ENCODE measurements at places on chromosomes 12 and 14.
A peak's percentile ranks its signal among the peaks of the same experiment; 100 is the strongest.

- DNase-seq = no peak
These were observed 61.8 kb upstream of the DIO3 start for GRCh38 chr14:101499513-101499912.

DNA sequence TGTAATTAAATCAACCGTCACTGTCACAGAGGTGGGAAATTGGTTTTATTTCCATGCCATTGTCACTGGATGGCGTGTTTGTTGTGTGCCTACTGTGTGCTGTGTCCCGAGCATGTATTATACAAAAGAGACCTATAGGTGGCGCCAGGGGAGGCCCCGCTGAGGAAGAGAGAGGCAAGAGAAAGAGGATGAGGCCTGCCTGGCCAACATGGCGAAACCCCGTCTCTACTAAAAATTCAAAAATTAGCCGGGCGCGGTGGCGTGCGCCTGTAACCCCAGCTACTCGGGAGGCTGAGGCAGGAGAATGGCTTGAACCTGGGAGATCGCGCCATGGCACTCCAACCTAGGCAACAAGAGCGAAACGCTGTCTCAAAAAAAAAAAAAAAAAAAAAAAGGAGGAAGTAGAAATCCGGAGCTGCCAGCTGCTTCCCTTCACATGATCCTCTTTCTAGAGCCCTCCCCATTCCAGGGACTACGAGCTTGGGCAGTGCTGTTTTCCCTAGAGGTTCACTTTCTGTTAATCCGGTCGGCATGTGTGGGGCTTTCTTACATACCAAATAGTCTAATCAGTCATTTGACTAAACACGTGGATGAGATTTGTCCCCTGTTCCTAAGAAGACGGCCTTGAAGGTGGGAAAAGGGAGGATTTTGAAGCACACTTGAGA is 6.4 kb upstream of the CCDC175 start:
- DNase-seq = no peak

- DNase-seq = no peak
These were observed 80.0 kb downstream of the METTL25 start for GRCh38 chr12:82438356-82438755.

- no peak for DNase-seq
These were observed 751.7 kb downstream of the NRXN3 start for GRCh38 chr14:78921856-78922255.

GRCh38 chr12:132324841-132325732 is 4.3 kb downstream of the GALNT9 start:
- no peak for DNase-seq

DNA sequence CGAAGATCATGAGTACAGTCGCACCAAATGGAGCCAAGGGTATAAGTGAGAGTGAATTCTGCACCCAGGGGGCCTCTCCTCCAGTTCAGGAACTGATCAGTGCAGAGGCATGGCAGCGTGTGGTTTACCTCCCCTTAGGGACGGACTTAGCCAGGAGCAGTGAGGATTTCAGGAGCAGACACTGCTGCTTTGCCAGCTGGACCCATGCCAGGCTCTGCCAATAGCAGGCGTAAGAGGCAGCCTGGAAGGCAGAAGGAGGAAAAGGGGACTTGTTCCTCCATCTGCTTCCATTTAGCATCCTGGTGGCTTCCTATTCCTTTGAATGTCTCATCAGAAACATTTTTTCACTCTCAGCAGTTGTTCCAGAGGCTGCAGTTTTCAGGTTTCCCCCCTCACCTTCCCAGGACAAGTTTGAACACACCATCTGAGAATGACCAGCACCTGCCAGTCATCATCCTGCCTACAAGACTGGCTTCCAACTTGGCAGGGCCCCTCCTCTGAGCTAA is 137.0 kb upstream of the LMNTD1 start:
- DNase-seq = no peak

DNA sequence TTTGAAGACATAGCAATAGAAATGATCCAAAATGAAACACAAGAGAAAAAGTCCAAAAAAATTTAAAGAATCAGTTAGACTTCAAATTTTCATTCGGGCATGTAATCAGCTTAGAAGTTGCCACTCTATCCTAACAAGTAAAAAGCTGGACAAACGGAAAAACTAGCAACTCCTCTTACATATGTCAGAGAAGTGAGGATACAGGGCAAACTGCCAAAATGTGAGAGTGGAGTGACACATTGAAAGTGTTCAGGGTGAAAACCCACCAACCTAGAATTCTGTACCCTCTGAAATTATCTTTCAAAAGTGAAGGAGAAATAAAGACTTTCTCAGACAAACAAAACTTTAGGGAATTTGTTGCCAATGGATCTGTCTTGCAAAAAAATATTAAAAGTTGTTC is 42.0 kb upstream of the CHPT1 start:
- DNase-seq = no peak

- DNase-seq = no peak
These were observed 751 bp downstream of the GDF11 start for GRCh38 chr12:55743406-55744339.

GRCh38 chr12:11508699-11509098 is 113.3 kb upstream of the PRB2 start:
- DNase-seq = no peak

DNA sequence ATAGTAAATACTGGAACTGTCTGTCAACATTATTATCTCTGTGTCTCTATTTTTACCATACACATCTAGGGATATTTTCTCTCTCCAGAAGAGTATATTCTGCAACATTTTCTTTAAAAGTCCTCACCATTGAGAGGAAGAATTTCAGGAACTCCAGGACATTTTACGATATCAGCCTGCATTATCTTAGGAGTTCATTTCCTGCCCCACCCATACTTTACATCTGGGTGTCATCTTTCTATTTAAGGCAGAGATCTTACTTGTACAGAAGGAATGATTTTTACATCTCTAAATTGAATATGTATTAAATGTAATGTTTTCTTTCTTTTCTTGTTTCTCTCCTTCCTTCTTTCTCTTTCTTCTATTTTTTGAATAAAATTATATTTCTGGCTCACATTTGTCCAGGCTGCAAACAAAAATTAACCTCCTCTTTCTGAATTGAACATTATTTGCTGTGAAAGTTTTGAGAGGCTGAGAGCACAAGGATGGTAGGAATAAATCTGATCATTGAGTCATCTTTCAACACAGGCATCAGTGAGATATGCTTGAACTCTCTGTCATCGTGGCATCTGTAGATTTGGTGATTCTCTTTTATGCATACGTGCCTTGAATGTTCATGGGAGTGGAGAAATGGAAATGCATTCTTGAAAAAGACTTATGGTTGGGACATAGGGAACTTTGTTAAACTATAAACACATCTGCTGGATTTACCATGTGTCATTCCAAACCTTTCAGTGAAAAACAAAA is 753.6 kb downstream of the SLC16A7 start:
- no peak for DNase-seq

- no peak for DNase-seq
These were observed 646.1 kb upstream of the TMEM132C start for GRCh38 chr12:127620735-127621355.

- no peak for DNase-seq
These were observed 132.3 kb downstream of the SLC38A4 start for GRCh38 chr12:46693518-46693917.

DNA sequence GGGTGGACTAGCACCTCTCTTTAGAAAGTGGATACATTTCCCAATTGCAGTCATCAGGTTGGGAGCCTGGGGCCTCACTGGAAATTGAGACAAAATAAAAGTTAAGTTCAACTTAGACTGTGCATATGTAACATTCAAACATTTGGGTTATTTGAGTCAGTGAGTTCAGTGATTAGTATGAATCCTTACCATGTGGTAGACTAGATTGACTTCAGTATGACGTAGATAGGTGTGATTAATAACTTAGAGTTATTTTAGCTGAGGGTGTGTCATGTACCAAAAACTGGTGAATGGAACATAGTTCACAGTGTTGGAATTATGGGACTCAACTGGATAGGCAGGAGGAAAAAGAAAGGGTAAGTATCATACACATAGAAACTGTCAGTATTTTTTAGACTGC is 8.0 kb upstream of the SSTR1 start:
- DNase-seq = no peak

GRCh38 chr12:2625289-2625612 is 169.5 kb upstream of the FKBP4 start:
- no peak for DNase-seq

DNA sequence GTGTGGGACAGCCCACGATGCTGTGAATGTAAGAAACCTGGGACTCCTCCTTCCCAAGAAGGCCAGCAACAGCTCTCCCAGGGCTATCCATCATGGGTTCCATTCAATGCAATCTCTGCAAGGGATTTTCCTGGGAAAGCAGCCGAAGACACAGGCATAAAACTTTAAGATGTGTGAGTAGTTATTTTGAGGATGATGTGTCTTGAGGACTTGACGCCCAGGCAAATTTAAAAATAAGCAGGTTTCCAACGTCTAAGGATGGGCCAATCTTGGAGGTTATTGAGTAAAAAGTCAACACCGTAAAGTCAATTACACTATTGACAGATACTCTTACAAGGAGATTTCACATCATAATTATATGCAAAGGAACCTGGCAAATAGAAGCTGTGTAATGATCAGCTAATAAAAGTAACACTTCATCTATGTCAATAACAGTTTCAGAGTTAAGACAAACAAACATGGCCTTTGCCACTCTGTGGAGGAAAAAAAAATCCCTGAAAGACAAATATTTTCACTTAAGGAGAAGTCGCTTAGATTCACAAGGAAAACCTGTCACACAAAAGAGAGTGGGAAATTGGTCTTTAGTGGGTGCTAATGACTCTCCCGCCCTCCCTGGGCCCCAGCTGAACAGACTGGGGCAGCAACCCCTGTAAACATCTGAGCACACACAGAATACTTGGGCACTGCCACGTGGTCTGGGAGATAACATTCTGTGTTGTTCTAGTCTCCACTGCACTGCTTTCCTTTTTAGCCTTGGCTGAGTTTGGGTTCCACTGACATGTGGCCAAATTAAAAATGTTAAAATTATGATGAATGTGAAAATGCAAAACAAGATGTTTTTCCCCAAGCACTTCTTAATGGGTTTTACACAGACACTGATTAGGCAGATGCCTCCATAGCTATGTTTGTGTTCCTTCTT is 240.9 kb downstream of the FOXN3 start:
- DNase-seq = no peak

GRCh38 chr14:59208954-59209353 is 20.5 kb downstream of the DAAM1 start:
- no peak for DNase-seq

- no peak for DNase-seq
These were observed 69.4 kb downstream of the IRF2BPL start for GRCh38 chr14:76958980-76959710.

GRCh38 chr12:64123448-64123847 is 98.6 kb downstream of the KICS2 start:
- DNase-seq = no peak

- no peak for DNase-seq
These were observed 7.0 kb upstream of the STAB2 start for GRCh38 chr12:103580026-103580425.

- no peak for DNase-seq
These were observed 725 bp downstream of the CHPT1 start for GRCh38 chr12:101697930-101698799.

- no peak for DNase-seq
These were observed 122.3 kb upstream of the DIO3 start for GRCh38 chr14:101439023-101439422.

DNA sequence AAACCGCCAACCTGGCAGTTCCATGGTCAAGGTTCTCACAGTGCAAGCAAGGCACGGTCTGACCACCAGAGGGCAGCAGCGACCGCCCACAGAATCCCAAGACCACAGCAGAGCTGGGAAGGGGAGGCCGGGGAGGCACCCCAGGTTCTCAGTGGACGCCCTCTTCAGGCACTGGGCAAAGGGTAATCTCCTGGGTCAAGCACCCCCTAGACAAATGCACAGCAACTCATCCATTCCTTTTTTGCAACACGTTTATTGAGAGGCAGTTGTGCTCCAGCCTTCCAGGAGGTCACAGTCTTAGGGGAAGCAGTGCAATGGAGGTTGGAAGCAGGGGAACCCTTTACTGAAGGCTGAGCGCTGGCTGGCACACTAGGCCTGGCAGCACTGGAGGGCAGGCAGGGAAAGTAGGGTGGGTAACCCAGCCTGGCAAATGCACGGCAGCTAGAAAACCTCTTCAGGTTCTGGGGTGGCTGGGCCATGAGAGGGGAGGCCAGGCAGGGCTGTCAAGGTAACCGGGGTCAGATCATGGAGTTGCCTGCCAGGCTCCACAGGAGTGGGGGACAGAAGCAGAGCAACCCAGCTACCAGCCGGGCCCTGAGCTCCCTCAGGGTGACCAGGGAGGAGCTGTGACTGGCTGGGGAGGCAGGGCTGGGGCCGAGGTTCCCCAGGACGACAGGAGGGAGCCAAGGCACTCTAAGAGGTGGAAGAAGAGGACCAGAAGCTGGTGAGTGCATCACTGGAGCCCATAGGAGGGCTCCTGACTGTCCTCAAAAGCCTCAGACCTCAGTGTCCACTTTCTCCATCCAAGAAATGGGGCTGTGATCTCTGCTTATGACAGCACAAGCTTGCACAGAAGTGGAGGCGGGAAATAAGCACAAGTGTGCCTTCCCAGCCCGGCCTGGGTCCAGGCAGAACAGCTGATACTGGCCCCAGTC is 1.8 kb upstream of the RHOF start:
- peak; percentile 78 for DNase-seq

DNA sequence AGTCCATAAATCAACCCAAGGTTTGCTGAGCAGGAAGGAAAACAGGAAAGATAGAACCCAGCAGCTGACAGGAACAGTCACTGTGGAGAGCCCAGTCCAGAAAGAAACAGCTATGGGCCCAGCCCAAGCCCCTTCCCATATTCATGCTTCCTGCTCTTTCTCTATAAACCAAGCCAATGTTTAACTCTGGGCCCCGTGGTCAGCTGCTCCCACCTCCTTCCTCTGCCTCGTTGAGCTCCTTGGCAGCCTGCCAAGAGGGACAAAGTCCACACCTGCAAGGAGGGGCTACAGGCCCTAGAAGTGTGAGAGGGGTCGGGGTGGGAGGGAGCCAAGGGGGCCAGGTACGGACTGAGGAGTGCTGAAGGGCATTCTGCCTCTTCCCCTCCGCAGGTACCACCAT is 10.0 kb downstream of the SLC6A13 start:
- no peak for DNase-seq

- DNase-seq = no peak
These were observed 130.8 kb downstream of the LMNTD1 start for GRCh38 chr12:25422241-25422640.

GRCh38 chr12:78229591-78230101 is 399.0 kb downstream of the NAV3 start:
- no peak for DNase-seq

GRCh38 chr12:81010641-81011040 is 67.2 kb upstream of the ACSS3 start:
- no peak for DNase-seq

DNA sequence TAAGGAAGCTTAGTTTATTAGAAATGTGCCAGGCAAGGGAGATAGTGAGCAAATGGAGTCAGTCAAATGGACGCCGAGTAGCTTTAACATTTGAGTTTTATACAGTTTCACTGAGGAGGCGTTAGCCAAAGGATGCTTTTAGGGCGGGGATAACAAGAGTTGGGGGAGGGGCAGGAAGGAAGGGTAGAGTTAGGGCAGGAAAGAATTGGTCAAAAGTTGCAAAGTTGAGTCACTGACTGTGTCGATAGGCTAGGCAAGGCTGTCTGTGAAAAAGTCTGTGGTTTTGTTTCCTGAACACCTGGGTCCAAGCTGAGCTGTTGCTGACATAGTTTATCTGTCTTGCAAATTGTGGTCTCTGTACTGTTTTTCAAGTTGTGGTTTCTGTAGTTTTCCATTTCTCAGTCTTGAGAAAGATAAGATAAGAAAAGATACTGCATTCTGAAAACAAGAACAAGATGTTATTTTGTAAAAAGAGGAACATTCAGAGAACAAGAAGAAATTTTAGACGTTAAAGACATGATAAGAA is 62.6 kb upstream of the RESF1 start:
- peak; percentile 53 for DNase-seq

- DNase-seq = no peak
These were observed at the start of gene TNFRSF1A for GRCh38 chr12:6341417-6342139. TSS of gene TNFRSF1A (minus strand) at chr12:6342076. CDS start at chr12:6341814, 262 bp downstream.

- no peak for DNase-seq
These were observed 19.7 kb upstream of the RAB35 start for GRCh38 chr12:120136093-120136770.
